ENCODE measurements at places on chromosomes 2 and 18.
A peak's percentile ranks its signal among the peaks of the same experiment; 100 is the strongest.

GRCh38 chr2:11299439-11299838, 45.0 kb downstream of the ROCK2 start:
- no peaks in the 10 kb centered on the region for H3K36me3 ChIP-seq
- peaks cover 14% of the 10 kb centered on the region for H3K4me1 ChIP-seq
- H3K27ac ChIP-seq: no peak overlapping the region
- H3K27me3 ChIP-seq: no peaks in the 10 kb centered on the region
- DNase-seq: no peak

- H3K27ac ChIP-seq: no peak overlapping the region
- no peak overlapping the region for H3K4me3 ChIP-seq
- H3K4me1 ChIP-seq: peaks cover 12% of the 10 kb centered on the region
- DNase-seq: no peak
- H3K36me3 ChIP-seq: peaks cover 2% of the 10 kb centered on the region
Measured at GRCh38 chr2:232338759-232339106, 39.8 kb upstream of the ALPP start.

GRCh38 chr18:77201506-77201905, 48.1 kb upstream of the GALR1 start:
- peaks cover 8% of the 10 kb centered on the region for H3K27me3 ChIP-seq
- no peak for DNase-seq
- H3K4me1 ChIP-seq: no peaks in the 10 kb centered on the region
- no peaks in the 10 kb centered on the region for H3K36me3 ChIP-seq
- no peak overlapping the region for H3K4me3 ChIP-seq
- no peak overlapping the region for H3K27ac ChIP-seq

GRCh38 chr2:46363535-46364170, 66.4 kb downstream of the EPAS1 start:
- H3K4me1 ChIP-seq: peaks cover 20% of the 10 kb centered on the region
- no peaks in the 10 kb centered on the region for H3K27me3 ChIP-seq
- no peaks in the 10 kb centered on the region for H3K36me3 ChIP-seq
- peak overlapping the region; percentile 4 for H3K4me3 ChIP-seq
- no peak overlapping the region for H3K27ac ChIP-seq

- no peaks in the 10 kb centered on the region for H3K36me3 ChIP-seq
- no peak overlapping the region for H3K4me3 ChIP-seq
- peaks cover 16% of the 10 kb centered on the region for H3K27me3 ChIP-seq
- H3K27ac ChIP-seq: no peak overlapping the region
- no peaks in the 10 kb centered on the region for H3K4me1 ChIP-seq
Measured at GRCh38 chr18:13180614-13181375, 37.8 kb upstream of the LDLRAD4 start.

- peak overlapping the region; percentile 77 for H3K4me3 ChIP-seq
- H3K4me1 ChIP-seq: peaks cover 19% of the 10 kb centered on the region
- H3K36me3 ChIP-seq: no peaks in the 10 kb centered on the region
- no peak for DNase-seq
- H3K27me3 ChIP-seq: peaks cover 5% of the 10 kb centered on the region
- H3K27ac ChIP-seq: no peak overlapping the region
Measured at GRCh38 chr2:96114903-96115581, 1.3 kb downstream of the ADRA2B start.

DNA sequence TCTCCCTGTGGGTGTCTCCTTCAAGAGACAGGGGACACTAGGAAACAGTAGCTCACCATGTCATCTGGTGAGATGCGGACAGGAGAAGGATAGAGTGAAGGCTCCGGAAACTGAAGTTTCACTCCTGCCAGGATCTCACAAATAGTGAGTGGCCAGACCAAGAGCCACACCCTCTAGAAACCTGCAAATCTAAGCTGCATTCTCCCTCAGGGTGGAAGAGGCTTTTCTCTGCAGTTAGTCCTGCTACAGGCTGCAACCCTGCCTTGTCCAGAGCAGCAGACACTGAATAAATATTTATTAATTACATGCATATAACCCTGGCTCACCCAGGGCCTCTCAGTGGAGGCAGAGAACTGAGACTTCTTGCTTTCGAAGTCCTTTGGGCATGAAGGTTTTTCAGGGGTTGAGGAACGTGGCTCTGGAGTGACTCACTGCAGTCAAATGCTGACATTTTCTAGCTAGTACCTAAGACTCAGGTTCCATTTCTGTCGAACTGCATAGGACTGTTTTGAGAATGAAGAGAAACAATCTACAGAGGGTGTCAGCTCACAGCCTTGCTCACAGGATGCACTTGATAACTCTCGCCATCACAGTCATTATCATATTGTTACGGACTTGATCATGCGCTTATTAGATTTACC, 87.3 kb downstream of the ACTR2 start:
- no peak overlapping the region for H3K27ac ChIP-seq
- no peak overlapping the region for H3K4me3 ChIP-seq
- H3K36me3 ChIP-seq: no peaks in the 10 kb centered on the region
- H3K27me3 ChIP-seq: no peaks in the 10 kb centered on the region
- DNase-seq: no peak

DNA sequence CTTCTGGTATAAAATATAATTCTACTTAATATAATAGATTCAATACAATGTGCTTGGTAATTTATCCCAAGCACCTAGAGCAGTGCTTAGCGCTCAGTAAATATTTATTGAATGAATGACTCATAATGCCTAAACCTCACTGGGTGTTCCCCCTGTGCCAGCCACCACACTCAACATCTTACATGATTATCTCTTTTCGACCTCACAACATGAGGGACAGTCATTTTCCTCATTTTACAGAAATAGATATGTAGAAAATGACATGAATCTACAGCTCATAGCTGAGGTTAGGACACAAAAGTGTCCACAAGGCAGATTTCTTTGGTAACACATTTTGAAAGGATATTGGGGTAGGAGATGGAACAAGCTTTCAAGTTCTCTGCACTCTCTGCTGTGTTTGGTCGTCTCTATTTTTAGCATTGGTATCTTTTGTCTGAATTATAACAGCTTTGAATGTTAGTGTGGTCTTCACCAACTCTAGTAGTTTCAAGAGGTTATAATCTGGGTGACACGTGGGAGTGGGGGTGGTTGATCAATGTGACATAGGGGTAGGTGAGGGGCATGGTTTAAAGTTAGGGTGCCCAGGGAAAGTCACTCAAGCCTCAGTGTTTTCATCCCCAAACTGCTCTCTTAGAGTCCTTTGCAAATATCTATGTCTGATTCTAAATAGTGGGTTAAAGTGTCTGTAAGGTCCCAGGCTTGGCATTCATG, 9.8 kb downstream of the MYOM1 start:
- H3K4me1 ChIP-seq: peaks cover 11% of the 10 kb centered on the region
- H3K27ac ChIP-seq: peak overlapping the region; percentile 75
- peaks cover 22% of the 10 kb centered on the region for H3K36me3 ChIP-seq
- no peak for DNase-seq

Measured in naive thymus-derived CD8-positive, alpha-beta T cell (primary cell).